ENCODE measurements at places on chromosomes 5 and 9.

- DNase-seq, result no peak
Measured at GRCh38 chr5:149037817-149038216, 25.0 kb downstream of the SH3TC2 start.

GRCh38 chr5:109688630-109688969 lies 1.1 kb upstream of the MAN2A1 start:
- no peak for DNase-seq

DNA sequence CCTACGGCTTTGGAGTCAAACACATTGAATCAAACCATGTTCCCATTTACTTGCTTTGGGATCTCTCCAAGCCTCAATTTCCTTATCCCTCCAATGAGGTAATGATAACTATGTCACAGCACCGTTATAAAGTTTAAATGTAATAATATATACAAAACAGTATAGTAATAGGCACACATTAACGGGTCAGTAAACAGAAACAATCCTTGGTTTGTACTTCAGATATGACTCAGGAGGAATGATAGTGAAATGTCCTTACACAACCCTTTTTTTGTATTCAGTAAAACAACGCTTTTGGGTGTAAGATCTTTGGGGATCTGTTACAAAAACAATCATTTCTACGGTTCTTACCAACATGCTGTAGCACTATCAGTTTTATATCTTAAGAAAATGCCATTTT lies 178.5 kb upstream of the GNA14 start:
- no peak for DNase-seq

- DNase-seq, result no peak
Measured at GRCh38 chr9:93468763-93469456, 15.5 kb upstream of the FAM120AOS start.

DNA sequence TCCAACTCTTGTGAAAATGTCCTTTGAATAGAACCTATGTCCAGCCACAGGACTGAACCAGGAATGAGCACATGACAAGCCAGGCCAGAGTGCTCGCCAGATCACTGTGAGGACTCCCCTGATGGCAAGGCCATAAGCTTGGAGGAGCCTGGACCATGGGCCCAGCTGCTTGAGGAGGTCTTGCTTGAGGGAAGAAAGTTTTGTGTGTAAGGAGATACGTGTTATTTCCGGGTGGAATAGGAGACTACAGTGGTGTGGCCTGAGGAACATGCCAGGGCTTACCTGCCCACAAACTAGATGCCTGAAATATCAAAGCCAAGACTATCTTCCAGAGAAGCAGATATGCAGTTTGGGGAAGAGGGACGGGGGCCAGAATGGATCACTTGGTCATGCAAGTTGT lies 84.7 kb downstream of the LIFR start:
- DNase-seq, result no peak

GRCh38 chr5:140590861-140591260 lies 26.2 kb downstream of the SLC35A4 start:
- DNase-seq, result no peak

DNA sequence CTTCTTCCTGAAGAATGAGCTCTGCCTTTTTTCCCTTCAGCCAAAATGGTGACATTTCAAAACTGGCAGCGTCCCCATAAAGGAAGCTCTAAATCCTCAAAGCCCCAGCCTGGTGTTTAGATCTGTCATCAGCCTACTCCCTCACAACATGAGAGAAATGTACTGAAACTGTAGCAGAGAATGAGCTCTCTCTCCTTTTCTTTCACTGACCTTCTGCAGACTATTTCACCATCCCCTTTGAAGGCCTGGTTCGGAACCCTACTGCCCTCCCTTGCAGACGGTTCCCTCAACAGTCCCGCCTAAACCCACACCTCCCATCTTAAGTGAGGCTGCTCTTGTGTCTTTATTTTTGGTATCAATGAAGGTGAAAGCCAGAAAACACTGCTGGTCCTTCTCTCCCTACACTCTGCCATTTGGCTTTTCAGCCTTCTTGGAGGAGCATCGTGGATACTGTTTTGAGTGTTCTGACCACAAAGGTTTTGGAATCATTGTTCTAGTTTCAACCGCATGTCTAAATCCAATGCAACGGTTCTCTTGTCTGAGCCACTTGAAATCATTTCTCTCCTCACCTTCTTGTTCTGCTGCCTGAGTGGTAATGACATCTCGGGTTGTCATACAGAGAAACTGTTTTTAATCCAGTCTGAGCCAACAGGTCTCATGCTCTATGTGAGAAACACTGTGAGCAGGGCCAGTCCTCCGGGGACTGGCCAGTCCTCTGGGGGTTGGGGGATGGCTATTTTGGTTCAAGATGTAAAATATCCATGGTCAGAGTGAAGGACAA lies 39.0 kb downstream of the ITK start:
- no peak for DNase-seq

- no peak for DNase-seq
Measured at GRCh38 chr9:89555451-89556375, 49.1 kb upstream of the GADD45G start.

GRCh38 chr9:84445737-84446136 lies 105.2 kb upstream of the SLC28A3 start:
- no peak for DNase-seq

DNA sequence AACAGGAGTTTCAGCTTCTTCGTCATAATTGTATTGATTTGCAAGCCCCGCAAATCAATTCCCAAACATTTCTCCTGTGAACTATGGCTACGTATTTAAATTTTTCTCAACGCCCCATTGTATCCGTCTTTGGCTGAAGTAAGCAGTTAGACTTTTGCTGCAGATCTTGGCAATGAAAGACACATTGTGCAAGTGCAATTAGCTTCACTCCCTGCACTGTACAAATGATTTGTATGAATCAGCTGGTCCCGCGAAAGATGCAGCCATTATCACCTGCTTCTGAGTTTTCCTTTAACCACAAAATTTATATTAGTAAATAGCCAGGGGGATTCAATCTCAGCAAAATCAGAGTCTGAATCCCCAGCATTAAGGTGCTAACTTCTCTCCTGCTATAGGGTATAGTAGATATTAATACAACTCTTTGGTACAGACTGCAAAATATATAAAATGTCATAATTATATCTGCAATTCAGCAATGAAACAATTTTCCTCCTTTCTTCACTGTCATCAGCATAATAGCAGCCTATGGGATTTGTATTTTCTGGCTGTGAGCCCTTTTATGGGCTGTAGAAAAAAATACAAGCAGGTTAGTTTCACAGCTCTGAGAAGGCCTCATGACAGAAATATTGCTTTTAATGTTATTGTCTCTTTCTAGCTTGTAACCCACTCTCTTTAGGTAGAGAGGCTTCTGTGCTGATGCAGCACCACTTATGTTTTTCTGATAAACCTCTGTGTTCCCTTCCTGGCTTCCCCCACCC lies 68.4 kb upstream of the SMARCA2 start:
- DNase-seq, result no peak

GRCh38 chr9:5529683-5530221 lies 19.4 kb downstream of the PDCD1LG2 start:
- DNase-seq, result no peak

- no peak for DNase-seq
Measured at GRCh38 chr9:14086495-14086894, 227.4 kb downstream of the NFIB start.

DNA sequence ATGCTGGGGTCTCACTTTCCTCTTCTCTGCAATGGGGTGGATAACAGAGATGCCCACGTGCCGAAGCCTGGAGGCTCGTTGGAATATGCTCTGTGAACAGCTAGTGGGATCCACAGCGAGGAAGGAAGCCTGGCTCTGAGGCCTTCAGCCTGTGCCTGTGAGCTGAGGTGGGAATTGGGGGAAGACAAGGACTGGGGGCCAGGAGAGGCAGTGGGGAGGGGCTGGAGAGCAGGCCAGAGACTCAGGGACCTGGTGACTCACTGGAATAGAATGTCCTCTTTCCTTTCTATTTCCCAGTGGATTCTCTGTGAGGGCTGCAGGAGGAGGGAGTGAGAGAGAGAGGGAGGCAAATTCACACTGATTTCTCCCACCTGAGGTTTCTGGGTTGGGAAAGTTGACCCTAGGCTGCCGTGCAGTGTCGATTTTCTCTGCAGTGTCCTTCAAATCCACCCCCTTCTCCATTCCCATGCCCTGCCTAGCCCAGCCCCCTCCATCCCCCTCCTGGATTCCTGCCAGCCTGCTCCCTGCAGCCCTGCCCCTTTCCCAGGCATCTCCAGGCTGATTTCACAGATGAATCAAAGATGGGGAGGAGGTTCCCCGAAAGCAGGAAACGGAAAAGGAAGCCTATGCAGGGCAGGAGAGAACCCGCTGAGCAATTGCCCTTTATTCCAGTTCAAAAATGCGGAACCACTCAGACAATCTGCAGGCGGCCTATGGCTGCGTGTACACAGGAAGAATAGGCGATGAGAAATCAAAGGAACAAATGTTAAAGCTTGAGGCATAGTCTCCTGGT lies 1.4 kb upstream of the SPAAR start:
- no peak for DNase-seq

DNA sequence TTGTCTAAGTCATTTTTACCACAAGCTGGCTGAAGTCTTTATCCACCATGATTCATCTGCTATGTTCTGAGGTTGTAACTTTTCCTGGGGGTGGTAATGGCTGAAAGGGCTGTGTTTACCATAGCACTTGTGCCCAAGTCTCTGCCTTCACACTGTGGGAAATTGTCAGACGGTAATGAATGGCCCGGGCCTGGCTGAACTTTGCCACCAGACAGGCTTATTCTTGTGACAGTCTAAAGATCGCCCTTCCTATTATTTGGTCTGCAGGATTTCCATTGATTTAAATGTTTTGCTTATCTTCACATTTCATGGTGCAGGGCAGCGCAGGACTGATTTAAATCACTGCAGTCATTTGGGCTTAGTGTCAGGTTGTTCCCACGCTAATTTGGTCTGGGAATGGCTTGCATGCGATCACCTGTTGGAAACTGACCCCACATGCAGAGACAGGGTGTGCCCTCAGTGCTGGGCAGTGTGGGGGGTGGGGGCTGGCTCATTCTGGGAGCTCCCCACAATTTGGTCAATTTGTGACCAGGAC lies 109.3 kb upstream of the ICE1 start:
- no peak for DNase-seq

DNA sequence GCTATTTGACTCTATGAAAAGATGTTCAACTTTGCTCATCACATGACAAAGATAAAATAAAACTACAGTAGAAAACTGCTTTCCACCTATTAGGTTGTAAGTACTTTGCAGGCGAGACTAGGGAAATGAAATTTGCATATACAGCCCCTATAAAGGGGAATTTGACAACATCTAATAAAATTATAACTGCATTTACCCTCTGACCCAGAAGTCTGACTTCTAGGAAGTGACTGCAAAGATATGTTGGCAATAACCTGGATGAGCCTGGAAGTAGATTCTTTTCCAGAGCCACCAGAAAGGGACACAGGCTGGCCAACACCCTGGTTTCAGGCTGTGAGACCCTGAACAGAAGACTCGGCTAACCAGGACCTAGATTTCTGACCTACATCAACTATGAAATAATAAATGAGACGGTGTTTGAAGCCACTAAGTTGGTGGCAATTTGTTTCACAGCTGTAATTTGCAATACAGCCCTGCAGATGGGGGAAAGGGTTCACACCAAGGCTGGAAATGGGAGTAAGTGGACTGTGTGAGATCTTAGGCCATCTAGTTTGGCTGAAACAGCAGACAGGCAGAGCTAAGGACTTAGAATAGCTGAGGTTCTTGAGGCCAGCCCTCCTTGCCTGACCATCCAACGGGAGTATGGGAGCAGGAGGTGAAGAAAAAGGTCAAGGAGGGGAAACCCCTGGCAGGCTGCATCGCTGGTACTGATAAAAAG lies 106.6 kb downstream of the SIL1 start:
- DNase-seq, result no peak

GRCh38 chr5:114243281-114243971 lies 118.4 kb upstream of the KCNN2 start:
- DNase-seq, result no peak

- no peak for DNase-seq
Measured at GRCh38 chr9:97705354-97705950, 8.3 kb upstream of the XPA start.

DNA sequence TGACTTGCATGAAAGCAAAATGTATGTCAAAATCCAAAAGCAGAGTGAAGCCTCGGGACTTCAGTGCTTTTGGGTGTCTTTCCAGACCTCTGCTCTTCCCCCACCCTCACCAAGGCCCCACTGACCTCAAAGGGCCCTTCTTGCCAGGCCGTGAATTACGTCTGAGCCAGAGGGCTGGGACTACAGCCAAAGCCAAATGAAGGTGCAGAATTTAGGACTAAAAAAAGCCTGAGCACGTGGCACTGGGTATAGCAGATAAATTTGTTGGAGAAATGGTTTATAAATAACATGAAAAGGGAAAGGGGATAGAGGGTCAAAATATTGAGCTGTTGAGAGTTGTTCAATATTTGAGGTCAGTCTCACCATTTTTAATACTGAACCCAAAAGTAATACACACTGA lies 163.4 kb downstream of the GHR start:
- DNase-seq, result no peak

DNA sequence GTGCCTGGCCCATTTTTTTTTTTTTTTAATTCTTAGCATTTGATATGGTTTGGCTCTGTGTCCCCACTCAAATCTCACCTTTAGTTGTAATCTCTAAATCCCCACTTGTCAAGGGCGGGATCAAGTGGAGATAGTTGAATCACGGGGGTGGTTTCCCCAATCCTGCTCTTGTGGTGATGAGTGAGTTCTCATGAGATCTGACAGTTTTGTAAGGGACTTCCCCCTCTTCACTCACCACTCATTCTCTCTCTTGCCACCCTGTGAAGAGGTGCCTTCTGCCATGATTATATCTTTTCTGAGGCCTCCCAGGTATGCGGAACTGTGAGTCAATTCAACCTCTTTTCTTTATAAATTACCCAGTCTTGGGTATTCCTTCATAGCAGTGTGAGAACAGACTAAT lies 27.2 kb downstream of the NDUFAF2 start:
- no peak for DNase-seq

GRCh38 chr5:151970885-151971284 lies 46.2 kb upstream of the GLRA1 start:
- DNase-seq, result no peak

GRCh38 chr9:19720377-19720776 lies 68.5 kb downstream of the SLC24A2 start:
- no peak for DNase-seq

- no peak for DNase-seq
Measured at GRCh38 chr5:111675201-111675934, 81.6 kb downstream of the NREP start.

GRCh38 chr9:136204838-136205706 lies at the start of gene LHX3:
LHX3 (minus strand) TSS chr9:136205128; CDS start chr9:136205012, 116 bp downstream.
- no peak for DNase-seq

DNA sequence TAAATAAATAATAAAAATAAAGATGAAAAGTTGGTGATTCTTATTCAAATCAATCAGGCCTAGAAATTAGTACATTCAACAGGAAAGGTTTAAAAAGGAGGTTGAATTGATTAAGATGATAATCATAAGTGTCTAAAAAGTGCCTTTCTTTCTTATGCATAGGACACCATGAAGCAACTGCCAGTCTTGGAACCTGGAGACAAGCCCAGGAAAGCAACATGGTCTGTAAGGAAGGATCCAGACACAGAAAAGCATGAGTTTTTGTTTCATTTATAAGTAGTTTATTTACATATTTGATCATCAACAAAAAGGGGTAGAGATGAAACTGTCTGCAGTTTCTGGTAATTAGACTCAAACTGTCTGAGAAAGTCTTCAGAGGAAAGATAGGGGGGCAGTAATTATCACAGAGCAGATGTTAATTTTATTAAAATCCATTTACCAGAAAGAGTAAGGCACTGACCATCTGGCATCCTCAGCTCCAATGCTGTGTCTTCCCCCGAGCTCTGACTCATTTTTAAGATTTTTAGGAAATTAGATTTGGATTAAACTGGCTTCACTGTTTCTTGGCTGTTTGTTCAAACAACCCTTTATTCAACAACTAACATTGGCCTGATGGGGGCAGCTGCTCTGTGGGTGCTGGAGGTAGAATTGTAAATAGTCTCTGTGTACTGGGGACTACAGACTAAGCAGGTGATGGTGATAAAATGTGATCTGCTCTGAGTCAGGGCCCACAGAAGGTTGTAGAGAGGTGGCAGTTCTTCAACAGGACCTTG lies 2.7 kb downstream of the RABEPK start:
- DNase-seq, result no peak

All from activated T-helper 1 cell treated with anti-CD3 and anti-CD28 coated beads, Interleukin-2, amount 50 U/mL, for 16 hours (primary cell).